ENCODE measurements at places on chromosomes 4 and X.

GRCh38 chr4:10078481-10079233, 37.9 kb downstream of the WDR1 start:
- DNase-seq = no peak

- no peak for DNase-seq
These were observed 17.7 kb upstream of the XKRX start for GRCh38 chrX:100946299-100946927.

GRCh38 chrX:105744291-105744690, 78.0 kb upstream of the NRK start:
- DNase-seq = peak; percentile 50

DNA sequence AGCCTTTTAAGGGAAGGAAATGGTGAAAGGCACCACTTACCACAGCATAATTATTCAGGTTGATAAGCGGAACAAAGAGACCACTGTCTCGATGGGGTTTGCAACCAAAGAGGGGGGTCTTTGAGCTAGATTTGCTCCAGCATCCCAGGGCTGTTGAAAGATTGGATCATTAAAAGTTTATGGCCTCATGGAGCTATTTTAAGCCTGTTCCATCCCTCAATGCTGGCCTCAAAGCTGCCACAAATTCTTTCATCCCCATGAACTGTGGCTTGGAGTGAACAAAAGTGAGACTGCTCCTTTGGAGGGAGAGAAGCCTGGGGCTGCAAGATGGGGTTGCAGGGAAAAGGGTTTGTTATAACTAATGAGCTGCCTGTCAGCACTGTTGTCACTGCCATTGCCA, 209.8 kb downstream of the RTL9 start:
- no peak for DNase-seq

DNA sequence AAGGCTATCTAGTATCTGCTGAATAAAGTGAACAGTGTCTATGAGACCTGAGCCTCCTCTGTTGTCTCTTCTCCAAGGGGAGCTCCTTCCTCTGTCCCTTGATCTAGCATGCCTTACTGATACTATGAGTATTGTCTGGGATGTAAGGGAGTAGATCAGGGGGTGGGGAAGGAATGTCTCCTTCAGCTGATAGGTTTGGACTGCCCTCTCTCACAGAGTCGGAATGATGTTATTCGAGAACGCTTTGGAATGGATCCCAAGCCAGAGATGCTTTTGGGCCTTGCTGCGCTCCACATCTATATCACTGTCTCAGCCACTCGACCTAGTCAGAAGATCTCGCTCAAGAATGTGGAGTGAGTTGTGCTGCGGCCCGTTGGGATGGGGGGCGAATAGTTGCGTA, 68.3 kb upstream of the PRPS1 start:
- peak; percentile 23 for DNase-seq

Data from muscle of leg (tissue), 16 donors.